Tibial nerve (tissue), 4 donors: ENCODE measurements at places on chromosomes 2 and 18. TPM values are rescaled to one million over a fixed set of nuclear protein-coding genes. Genes with fewer than 3 reads are reported as not detected.

Gene GALNT14
- 4.2 TPM for total RNA-seq

Gene SNED1
- 226 TPM for total RNA-seq

Gene TWIST2
- 111 TPM for total RNA-seq

Gene CTAGE1
- total RNA-seq: not detected

Gene TTR
- not detected for total RNA-seq

Gene ASB18
- total RNA-seq: not detected

Gene TRIP12
- 190 TPM for total RNA-seq

Gene TDRD15
- total RNA-seq: 0.30 TPM

Gene ANKRD62
- not detected for total RNA-seq

Gene LYPD6B
- not detected for total RNA-seq

Gene HJURP
- not detected for total RNA-seq

Gene MAP3K19
- total RNA-seq: not detected

Gene HOXD13
- total RNA-seq: not detected

- H3K36me3 ChIP-seq: no peaks in the 10 kb centered on the region
- no peak overlapping the region for H3K27ac ChIP-seq
- no peak for DNase-seq
- no peaks in the 10 kb centered on the region for H3K4me1 ChIP-seq
- H3K4me3 ChIP-seq: no peak overlapping the region
Measured at GRCh38 chr2:70091816-70092215, 4.5 kb downstream of the PCBP1 start.

DNA sequence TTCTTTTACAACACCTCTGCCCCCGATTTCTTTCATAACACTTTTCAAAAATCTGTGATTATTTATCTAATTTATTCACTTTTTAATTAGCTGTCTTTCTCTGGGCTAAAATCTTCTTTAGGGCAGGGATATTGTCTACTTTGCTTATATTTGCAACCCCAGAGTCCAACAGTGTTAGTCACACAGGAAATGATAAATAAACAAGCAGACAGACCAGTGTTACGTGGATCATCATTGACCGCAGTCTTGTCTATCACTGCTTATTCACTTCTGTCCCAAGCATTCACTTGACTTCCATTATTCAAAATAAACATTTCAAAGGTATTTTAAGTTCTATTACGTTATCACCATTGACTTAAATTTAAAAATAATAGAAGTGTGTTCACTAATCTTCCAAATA, 237.6 kb upstream of the UBE2E3 start:
- no peaks in the 10 kb centered on the region for H3K4me1 ChIP-seq
- no peaks in the 10 kb centered on the region for H3K27me3 ChIP-seq
- H3K27ac ChIP-seq: no peak overlapping the region

GRCh38 chr18:74708169-74708568, 110.5 kb downstream of the ZNF407 start:
- no peaks in the 10 kb centered on the region for H3K36me3 ChIP-seq
- H3K4me1 ChIP-seq: no peaks in the 10 kb centered on the region
- H3K27ac ChIP-seq: no peak overlapping the region
- H3K4me3 ChIP-seq: no peak overlapping the region
- H3K27me3 ChIP-seq: no peaks in the 10 kb centered on the region

DNA sequence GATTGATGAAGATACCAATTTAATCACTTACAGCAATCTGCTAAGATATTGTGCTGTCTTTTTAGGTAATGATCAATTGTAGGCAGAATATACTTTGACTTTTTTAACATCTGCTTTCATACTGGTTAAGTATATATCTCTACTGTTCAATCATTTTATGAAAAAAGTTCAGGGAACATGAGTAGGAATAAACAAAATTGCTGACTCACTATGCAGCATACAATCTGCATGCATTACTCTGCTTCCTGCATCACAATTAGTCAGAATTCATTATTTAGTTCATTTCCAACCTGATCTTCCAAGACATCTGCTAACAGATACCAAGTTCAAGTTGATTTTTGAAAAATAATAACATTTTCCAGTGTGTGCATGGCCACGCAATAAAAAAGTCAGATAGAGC, 1430.4 kb upstream of the LRRTM1 start:
- no peaks in the 10 kb centered on the region for H3K36me3 ChIP-seq
- H3K4me3 ChIP-seq: no peak overlapping the region
- no peaks in the 10 kb centered on the region for H3K27me3 ChIP-seq
- H3K27ac ChIP-seq: no peak overlapping the region
- no peak for DNase-seq

GRCh38 chr18:23871410-23871809, 143.1 kb upstream of the TTC39C start:
- DNase-seq: no peak
- H3K36me3 ChIP-seq: peaks cover 18% of the 10 kb centered on the region
- H3K4me3 ChIP-seq: no peak overlapping the region
- no peaks in the 10 kb centered on the region for H3K27me3 ChIP-seq
- H3K27ac ChIP-seq: no peak overlapping the region

DNA sequence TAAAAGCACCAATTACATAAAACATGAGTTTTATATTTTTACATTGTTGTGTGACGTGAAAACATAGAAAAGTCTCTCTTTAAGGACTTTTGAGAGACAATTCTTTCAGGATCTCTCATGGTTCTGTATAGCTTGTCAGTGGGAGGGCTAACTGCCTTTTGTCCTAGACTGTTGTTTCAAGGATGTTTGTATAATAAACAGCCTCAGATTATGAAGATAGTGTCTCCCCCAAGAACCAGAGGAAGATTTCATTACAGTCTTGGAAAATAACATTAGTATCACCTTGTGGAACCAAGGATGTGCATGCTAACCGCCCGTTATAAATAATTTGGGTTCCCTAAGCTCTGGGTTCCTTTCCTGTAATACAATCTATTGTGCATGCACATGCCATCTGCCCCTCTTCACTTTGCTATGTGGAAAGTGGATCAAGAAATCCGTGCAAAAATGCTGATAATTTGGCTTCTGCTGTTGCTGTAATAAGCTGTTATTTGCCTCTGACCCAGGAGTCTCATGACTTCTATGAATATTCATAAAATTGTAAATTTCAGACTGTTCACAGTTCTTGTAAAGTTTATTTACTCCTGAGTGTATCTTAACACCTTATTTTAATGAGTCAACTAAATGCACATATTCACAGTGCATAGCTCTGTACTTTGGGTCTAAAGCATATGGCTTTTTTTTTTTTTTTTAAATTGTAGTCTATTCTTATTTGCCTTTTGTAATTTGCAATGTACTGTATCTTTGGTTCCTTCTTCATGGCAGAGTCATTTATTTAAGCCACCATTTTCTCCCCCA, 265.5 kb downstream of the PTH2R start:
- H3K27me3 ChIP-seq: no peaks in the 10 kb centered on the region
- no peak for DNase-seq
- H3K4me1 ChIP-seq: no peaks in the 10 kb centered on the region

DNA sequence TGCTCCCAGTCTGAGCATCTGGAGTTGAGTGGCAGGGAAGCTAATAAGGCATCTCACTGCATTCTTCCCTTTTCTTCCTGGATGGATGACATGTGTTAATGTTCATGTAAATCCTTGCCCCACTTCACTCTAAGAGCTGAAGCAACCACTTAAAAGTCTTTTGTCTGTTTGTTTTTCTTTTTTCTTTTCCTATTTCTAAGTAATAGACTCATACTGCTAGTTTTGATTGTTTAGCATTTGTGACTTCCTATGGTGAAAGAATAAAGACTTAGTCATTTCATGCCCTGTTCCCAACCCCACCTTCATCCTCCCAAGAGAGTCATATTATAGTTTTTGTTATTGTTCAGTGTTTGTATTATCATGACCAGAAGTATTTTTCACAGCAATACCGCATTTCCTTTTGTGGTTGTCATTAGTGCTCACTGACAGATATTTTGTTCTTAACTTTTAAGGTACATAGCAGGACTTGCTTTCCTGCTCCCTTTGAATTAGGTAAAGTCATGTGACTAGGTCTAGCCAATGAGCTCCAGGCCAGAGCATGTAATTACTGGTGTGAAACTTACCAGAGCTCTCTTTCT, 18.1 kb upstream of the SPP2 start:
- H3K36me3 ChIP-seq: no peaks in the 10 kb centered on the region
- no peak overlapping the region for H3K27ac ChIP-seq
- H3K27me3 ChIP-seq: no peaks in the 10 kb centered on the region
- DNase-seq: no peak

DNA sequence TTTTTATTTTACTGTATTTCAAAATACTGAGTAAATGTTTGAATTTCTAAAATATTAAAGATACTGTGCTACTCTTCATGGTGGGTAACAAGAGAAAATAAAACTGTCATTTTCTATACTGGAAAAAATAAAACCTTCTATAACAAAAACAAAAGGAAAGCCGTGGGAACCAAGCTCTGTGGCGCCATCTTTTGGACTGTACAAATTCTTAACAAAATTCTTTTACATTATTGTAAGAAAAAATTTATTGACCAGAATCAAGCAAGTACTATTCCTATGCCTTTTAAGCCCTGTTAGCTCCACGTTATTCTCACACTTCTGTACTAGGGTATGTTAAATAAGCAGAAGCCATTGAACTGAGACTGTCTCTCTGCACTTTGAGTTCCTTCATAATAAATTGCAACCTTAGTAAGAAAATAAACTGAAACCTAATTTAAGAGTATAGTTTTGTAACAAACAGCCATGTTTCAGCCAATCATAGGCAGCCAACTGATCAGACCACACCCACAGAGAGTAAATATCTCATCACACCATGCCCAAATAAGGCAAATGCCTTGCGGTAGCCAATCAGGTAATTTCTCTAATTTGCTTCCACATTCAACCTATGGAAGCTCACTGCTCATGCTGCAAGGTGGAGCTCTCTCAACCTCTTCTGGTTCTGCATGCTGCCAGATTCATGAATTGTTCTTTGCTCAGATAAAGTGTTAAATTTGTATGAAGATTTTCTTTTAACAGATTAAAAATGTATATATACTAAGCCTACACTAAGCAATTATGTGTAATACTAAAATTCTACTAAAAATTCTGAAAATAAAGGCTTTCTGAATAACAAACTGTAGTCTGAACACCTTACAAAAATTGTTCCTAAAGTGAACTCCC, 42.2 kb downstream of the HIBCH start:
- no peaks in the 10 kb centered on the region for H3K27me3 ChIP-seq
- no peak for DNase-seq
- H3K36me3 ChIP-seq: no peaks in the 10 kb centered on the region
- H3K27ac ChIP-seq: no peak overlapping the region

- H3K4me3 ChIP-seq: no peak overlapping the region
- no peaks in the 10 kb centered on the region for H3K27me3 ChIP-seq
- peaks cover 9% of the 10 kb centered on the region for H3K4me1 ChIP-seq
- H3K27ac ChIP-seq: no peak overlapping the region
Measured at GRCh38 chr18:59878644-59879043, 21.2 kb upstream of the PMAIP1 start.

GRCh38 chr2:1804865-1805264, 60.5 kb upstream of the PXDN start:
- DNase-seq: no peak
- no peaks in the 10 kb centered on the region for H3K36me3 ChIP-seq
- H3K27me3 ChIP-seq: no peaks in the 10 kb centered on the region
- no peak overlapping the region for H3K4me3 ChIP-seq
- no peak overlapping the region for H3K27ac ChIP-seq

GRCh38 chr2:63786471-63786870, 55.2 kb upstream of the UGP2 start:
- no peak overlapping the region for H3K4me3 ChIP-seq
- no peak for DNase-seq
- H3K27ac ChIP-seq: no peak overlapping the region
- no peaks in the 10 kb centered on the region for H3K36me3 ChIP-seq
- H3K4me1 ChIP-seq: no peaks in the 10 kb centered on the region
